Hypothalamus (tissue), 51 donors: ENCODE measurements at places on chromosomes 4 and X.

DNA sequence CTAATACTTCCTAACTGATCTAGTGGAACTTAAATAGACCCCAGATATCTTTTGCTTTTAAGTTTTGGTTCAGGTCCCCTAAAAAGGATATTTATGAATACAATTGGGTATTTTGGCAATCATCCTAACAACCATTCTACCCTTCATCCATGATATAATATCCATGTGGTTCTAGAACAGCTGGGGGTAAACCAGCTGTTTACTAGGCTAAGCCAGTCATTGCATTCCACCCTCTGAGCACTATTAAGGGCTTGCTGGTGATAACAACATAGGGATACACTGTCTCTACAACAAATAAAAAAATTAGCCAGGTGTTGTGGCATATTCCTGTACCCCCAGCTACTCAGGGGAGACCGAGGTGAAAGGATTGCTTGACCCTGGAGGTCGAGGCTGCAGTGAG, 54.8 kb upstream of the MAPK10 start:
- DNase-seq = no peak

DNA sequence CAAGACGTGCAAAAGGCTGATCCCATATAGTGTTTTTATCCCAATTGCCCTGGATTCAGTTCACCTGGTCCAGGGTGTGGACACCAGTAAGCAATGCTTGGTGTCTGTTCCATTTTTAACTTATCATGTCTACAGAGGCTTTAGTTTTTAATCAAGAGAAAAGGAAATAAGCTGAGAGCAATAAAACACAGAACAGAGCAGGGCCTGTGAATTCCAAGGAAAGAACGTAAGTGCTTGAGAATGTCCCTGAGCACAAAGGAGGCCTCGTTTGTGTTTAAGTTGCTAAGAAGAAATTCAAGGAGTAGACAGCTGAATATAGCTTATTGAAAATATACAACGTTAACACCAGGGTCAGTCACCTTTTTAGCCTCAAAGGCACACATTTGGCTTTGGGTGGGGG, 191.3 kb downstream of the GPC3 start:
- DNase-seq = no peak

DNA sequence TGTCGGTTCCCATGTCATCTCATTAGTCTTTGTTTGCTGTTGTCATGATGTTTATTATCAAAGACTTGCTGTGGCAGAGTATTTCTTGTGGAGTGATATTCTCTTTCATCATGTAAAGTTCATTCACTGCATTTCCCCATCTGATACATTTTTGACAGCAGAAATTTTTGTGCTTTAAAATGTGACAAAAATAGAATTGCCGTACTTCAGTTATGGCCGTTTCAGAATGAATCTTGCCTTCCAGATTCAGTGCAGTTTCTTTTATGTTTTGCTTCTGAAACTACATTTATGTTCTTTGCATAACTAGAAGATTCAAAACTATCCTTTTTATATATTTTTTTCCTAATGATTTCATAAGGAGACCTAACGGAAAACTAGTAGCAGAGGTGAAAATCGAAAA, 10.0 kb downstream of the CSTF2 start:
- no peak for DNase-seq

- DNase-seq = no peak
Measured at GRCh38 chr4:165347647-165348569, 20.4 kb downstream of the MSMO1 start.

DNA sequence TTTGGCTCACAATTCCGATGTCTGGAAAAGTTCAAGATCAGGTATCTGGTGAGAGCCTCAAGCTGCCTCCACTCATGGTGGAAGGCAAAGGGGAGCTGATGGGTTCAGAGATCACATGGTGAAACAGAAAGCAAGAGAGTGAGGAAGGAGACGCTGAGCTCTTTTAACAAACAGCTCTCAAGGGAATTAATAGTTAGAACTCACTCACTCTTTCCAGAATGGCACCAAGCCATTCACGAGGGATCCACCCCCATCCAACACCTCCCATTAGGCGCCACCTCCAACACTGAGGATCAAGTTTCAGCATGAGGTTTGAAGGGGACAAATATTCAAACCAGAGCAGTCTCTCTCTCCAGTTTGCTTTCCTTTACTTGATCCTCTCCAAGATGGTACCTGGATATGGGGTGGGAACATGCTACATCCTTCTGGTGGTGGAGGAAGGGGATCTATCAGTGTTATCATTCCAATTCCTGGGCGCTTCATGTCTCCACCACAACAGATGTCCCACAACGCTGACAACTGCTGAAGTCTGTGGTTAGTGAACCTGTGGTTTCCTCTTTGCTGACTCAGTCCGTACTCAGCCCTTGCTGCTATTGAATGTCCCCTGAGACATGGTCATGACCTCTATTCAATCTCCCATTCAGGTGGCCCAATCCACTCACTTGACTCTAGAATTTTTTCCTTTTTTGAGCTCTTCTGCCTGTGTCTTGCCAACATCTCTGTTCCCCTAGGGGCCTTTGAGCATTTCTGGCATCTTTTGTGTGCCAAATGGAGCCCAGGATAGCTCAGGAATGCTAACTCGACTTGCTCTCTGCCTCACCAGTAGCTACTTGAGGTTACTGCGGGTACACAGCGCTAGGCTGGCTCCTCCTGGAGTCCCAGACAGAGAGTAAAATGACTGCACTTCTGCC, 395.2 kb downstream of the MID1IP1 start:
- DNase-seq = no peak

GRCh38 chr4:48499551-48500066, 9.6 kb downstream of the ZAR1 start:
- no peak for DNase-seq

GRCh38 chrX:53605004-53605403, 81.5 kb downstream of the HUWE1 start:
- DNase-seq = no peak

GRCh38 chr4:8345946-8346814, 76.6 kb downstream of the HTRA3 start:
- no peak for DNase-seq

- no peak for DNase-seq
Measured at GRCh38 chr4:20249333-20249732, 2.4 kb upstream of the SLIT2 start.

- no peak for DNase-seq
Measured at GRCh38 chr4:109275066-109275745, 27.3 kb downstream of the COL25A1 start.

- DNase-seq = no peak
Measured at GRCh38 chr4:13368217-13368616, 115.9 kb downstream of the RAB28 start.

DNA sequence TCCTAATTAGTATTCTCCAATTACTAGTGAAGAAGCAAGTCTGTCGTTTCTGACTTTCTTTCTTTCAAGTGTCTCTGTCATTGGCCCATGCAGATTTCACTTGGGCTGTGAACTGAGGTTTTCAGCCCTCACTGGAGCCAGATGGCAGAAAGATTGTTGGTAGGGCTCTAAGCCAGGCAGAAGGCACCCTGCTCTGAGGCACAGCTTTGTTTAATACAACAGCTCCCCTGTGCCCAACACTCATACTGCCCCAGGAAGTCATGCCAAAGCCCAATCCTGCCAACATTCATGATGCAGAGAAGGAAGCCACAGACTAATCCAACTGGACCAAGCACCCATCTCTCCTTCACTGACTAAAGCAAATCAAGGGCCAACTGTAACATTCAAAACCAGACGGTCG, 117.1 kb upstream of the FRG1 start:
- DNase-seq = peak; percentile 26

DNA sequence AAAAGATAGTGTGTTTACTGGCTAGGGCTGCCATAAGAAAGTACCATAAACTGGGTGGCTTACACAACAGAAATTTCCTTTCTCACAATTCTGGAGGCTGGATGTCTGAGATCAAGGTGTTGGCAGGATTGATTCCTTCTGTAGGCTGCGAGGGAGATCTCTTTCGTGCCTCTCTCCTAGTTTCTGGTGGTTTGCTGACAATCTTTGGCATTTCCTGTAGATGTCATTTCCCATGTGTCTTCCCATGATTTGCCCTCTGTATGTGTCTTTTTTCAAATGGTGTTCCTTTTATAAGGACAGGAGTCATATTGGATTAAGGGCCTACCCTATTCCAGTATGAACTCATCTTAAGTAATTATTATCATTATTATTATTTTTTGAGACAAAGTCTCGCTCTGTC, 27.9 kb upstream of the LCORL start:
- no peak for DNase-seq

DNA sequence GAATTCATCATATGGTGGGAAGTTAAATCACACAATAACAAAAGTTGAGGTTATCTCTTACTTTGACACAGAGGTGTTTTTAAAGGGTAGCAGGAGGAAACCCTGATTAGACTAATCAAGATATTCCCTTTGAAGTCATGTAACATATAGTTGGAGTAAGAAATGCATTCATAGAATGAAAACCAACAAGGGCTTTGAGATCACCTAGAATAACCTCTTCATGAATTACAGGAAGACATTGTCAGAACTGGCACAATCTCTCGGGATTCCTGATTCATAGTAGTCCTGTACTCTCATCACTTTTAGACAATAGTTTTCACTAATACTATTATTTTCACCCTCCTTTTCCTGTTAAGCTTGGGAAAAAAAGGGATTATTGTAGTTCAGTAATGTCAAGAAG, 170.2 kb downstream of the PPP3CA start:
- no peak for DNase-seq

DNA sequence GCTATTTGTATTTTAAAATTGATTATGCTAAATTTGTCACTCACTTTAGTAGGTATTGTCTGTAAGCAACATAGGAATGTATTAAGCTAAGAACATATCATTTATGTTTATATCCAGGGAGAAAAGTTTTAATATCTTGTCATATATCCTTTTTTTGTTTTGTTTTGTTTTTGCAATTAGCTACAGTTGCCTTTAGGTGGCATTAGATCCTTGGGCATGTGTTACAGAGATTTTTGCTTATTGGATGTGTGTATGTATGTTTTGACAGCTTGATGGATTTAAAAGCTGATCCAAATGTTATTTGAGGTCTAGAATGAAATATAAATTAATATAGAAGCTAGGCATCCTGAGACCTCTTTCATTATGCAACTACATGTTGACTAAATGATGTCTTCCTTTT, 36.1 kb upstream of the OTUD4 start:
- DNase-seq = no peak

DNA sequence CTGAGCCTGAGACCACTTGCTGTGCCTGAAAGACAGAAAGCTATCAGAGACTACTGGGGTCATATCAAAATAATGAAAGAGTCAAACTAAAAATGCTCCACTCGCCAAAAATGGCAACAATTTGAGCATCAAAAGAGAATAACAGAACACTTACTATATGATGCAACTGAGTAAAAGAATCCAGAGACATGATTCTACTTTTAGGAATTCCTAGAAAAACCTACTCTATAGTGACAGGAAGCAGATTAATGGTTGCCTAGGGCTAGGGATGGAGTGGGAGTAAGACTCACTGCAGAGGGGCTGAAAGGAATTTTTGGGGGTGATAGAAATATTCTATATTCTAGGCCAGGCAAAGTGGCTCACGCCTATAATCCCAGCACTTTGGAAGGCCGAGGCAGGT, 29.4 kb upstream of the SLAIN2 start:
- DNase-seq = no peak

- no peak for DNase-seq
Measured at GRCh38 chrX:153454901-153455550, 9.2 kb upstream of the TREX2 start.

GRCh38 chrX:107602694-107603239, 25.5 kb upstream of the PRPS1 start:
- DNase-seq = no peak

- DNase-seq = no peak
Measured at GRCh38 chr4:101222156-101222845, 125.0 kb downstream of the PPP3CA start.

GRCh38 chr4:89488736-89489135, 181.1 kb upstream of the GPRIN3 start:
- DNase-seq = no peak

DNA sequence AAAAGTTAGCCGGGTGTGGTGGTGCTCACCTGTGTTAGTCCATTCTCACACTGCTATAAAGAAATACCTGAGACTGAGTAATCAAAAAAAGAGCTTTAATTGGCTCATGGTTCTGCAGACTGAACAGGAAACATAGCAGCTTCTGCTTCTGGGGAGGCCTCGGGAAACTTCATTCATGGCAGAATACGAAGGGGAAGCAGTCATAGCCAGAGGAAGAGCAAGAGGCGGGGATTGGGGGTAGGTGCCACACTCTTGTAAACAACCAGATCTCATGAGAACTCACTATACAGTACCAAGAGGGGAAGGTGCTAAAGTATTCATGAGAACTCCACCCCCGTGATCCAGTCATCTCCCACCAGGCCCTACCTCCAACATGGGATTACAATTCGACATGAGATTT, 64.1 kb downstream of the BEND4 start:
- no peak for DNase-seq

DNA sequence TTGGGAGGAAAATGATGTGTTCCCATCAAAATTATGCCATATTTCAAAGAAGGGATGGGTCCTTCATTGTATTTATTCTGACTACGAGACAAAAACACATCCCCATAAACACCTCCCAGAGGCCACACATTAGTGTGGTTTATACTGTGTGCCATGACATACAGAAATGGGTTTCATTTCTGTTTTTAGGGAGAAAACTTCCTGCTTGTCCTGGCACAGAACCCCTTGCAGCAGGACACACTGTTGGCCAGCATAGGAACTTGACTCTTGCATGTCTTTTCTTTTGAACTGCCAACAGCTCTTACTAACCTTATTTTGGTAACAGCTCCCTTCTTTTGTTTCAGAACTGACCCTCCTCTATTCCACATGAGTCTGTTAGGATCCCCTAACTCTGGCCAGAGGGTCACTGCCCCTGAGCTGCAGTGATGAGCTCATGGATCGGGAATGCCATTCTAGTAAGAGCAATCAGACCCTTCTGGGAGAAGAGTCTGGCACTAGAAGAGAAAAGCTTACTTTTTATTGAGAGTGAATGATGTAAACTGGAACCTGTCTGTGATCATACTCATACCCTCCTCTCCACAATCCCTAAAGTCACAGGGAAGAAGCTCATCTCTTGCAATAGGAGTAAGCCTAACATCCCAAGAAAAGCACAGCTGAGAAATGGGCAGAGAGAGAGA, 86.4 kb downstream of the SMIM20 start:
- DNase-seq = no peak

DNA sequence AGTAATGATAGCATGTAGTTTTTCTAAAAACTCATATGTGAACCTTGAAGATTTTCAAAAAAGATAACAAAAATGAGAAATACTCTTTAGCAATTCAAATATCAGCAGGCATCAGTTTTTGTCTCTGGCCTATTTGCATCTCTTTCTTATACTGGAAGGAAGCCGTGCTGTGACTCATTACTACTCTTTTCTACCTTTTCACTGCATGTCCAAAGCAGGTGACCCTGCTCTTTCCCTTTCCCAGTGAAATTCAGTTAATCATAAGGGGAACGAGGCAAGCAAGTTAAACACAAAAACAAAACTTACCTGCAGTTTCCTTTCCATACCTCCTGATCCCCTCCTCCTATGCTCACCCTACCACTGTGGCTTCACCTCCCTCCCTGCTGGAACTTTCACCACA, 9.3 kb downstream of the SPATA4 start:
- DNase-seq = no peak
